ENCODE measurements at places on chromosomes 12 and 14. TPM values are rescaled to one million over a fixed set of nuclear protein-coding genes. Genes with fewer than 3 reads are reported as not detected.

THAP2 gene
- 3.8 TPM for total RNA-seq

ERP27 gene
- total RNA-seq: not detected

PZP gene
- total RNA-seq: not detected

NT5DC3 gene
- 9.7 TPM for total RNA-seq

HPD gene
- total RNA-seq: not detected

CCDC175 gene
- total RNA-seq: not detected

STAC3 gene
- 0.55 TPM for total RNA-seq

RCOR1 gene
- total RNA-seq: 24.5 TPM

KCNJ8 gene
- 0.63 TPM for total RNA-seq

GPD1 gene
- not detected for total RNA-seq

DEPDC4 gene
- 1.4 TPM for total RNA-seq

- peak; percentile 10 for DNase-seq
These were observed 4.1 kb upstream of the IGF1 start for GRCh38 chr12:102484428-102484958.

DNA sequence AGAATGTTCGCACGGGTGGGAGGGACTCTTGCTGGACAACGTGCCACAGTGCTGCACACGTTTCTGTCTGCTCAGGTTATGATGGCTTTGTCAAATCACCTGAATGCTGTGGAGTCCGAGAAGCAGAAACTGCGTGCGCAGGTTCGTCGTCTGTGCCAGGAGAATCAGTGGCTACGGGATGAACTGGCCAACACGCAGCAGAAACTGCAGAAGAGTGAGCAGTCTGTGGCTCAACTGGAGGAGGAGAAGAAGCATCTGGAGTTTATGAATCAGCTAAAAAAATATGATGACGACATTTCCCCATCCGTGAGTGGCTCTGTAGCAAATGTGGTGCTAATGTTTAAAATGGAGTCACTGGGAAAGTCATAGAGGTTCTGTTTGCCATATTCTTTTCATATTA is 28.5 kb downstream of the KLC1 start:
- DNase-seq: peak; percentile 74

DNA sequence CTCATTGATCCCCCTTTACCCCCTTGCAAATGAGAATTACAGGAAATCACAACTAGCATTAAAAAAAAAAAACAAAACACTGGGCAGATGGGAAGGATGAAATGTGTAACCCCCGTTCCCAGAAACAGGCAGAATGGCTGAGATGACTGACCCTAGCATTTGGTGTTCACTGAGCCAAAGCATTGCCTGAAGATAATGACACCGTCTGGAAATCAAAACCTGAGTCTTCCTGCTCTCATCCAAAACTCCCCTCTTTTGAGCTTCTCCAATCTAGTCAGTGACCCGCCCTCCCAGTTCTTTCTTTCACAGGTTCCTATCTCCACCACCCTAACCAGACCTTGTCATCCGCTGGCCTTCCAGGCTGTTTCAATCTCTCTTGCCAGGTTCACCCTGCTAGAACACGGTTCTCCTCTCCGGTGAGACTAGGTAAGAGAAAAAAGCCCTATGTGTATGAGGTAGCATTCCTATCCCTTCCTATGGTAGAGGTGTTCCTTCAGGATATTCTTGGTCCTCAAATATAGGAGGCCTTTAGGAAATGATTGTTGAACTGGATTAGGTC is 21.3 kb downstream of the SUSD6 start:
- DNase-seq: no peak

GRCh38 chr12:69266036-69266635 is 26.8 kb downstream of the CPSF6 start:
- DNase-seq: peak; percentile 59

DNA sequence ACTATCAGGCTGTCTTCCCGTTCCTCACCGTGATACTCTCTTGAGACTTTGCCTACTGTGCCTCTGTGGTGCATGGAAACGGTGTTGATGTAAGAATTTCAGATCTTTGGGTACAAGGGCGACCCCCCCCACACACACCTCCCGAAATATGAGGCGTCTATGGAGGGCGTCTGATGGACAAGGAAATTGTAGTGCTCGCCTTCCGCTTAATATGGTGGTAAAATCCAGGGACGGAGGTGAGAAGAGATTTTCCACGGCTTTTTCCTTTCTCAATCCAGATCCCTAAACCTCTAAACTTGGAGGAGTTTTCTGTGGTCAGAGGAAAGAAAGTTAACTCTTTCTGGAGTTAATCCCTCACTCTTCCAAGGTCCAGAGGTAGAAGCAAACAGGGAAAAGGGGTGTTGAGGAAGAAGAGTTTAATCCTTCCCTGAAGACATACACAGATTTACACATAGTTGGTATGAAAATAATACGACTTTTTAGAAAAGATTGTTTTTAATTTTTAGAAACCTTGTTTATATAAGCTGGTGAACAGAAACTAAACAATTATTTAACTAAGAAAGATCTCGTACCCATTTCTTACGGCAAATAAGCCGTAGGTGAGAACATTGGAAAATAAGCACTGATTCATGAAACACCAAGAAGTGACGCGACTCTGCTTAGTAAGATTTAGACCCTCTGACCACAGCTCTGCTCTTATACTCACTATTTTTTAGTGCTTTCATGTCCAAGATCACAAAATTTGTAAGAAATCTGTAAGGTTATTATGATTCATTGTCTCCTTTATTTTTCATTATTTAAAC is 23.1 kb upstream of the RNASE12 start:
- DNase-seq: no peak

DNA sequence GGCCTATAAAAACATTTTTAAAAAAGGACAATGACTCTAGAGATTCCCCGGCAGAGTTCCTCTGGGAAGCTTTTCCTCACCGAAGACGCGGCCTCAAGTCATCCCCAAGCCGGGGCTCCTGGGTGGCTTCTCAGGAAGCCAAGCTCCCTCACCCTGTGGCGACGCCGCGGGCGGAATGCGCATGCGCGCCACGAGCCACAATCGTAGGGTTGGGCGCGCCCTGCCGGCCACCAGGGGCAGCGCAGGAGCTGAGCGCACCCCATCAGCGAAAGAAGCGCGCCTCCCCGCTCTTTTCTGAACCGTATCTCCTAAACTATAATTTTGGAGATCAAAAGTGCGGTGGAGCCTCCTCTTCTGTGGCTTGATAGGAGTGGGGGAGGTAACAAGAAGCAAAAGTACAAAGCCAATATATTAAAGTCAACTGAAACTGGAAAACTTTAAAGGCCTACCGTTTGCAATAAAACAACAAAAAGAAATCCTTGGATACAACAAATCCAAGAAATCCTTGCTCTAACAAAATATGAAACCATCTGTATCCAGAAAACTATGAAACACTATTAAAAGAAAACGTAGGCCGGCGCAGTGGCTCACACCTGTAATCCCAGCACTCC is 17.4 kb upstream of the CHFR start:
- DNase-seq: no peak

DNA sequence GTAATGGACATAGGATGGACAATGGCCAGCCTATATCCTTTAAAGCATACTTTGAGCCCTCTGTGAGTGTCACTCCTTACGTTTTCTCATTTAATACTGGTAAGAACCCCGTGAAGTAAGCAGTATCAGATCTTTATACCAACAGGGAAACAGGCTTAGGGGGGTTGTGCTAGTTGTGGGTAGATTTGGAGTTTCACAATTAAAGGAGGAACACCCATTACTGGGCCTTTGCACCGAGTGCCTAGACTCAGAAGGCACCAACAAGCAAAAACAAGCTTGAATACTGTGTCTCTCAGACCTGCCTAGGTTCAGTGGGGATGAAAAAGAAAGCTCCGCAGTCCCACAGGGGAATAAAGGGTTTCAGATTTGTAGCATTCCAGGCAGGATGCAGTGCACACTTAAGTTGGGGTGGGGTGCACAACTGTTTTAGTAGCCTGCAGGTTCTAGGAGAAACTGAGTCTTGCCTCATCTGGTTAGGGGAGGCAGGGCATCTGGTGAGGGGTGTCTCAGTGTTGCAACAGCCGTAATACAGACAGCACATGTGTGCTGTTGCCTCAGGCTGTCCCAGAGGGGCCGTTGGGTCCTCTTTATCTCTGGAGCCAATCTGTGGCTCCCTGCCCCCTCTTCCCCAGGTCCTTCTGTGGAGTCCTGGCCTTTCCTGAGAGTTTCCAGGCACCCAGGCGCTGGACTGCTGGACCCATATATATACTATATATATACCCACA is 51.2 kb downstream of the IRAK3 start:
- no peak for DNase-seq

- no peak for DNase-seq
These were observed 94.3 kb downstream of the OTX2 start for GRCh38 chr14:56715938-56716337.

DNA sequence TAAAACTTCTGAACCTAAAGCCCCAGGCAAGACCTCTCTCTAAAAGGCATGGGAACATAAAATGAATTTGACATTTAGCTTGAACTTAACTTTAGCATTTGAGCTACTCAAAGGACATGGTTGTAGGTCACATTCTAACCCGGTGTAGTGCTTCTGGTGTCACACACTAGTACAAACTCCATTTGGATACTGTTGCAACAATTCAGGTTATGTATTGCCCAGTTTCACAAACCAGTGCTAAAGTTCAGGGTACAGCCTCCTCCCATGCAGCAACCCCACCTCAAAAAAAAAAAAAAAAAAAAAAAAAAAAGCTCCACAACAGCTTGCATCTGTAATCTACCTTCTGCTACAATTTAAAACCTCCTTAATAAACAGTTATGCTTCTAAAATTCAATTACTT is 7.8 kb downstream of the PPTC7 start:
- no peak for DNase-seq

GRCh38 chr12:48788854-48789775 is at the start of gene ADCY6:
Gene ADCY6, minus strand, starts transcription at chr12:48789089. Its CDS starts 5,655 bp downstream, at chr12:48783434.
- peak; percentile 37 for DNase-seq

GRCh38 chr14:68521961-68522509 is 270.8 kb downstream of the ZFP36L1 start:
- DNase-seq: no peak

- DNase-seq: no peak
These were observed 272.4 kb downstream of the DPF3 start for GRCh38 chr14:72621387-72622065.

GRCh38 chr12:92556141-92556540 is 146.6 kb upstream of the PLEKHG7 start:
- no peak for DNase-seq

GRCh38 chr14:94448071-94448808 is 4.4 kb downstream of the SERPINA11 start:
- DNase-seq: no peak

DNA sequence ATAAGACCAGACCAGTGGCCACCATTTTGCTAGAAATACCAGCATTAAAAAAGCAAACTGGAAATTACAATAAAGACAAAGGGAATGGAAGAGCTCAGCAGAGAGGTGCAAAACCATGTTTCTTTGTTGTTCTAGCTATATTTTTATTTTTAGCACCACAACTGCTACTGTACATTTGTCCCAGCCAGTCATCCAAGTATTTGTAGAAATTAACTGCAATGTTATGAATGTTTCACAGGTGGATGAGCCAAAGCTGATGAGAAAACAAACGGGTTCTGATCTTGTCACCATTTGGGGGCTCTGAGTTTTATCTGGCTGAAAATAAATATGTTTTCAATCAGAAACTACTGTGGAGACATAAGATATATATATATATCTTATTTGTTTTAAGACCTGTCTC is 24.9 kb upstream of the GCH1 start:
- DNase-seq: no peak

DNA sequence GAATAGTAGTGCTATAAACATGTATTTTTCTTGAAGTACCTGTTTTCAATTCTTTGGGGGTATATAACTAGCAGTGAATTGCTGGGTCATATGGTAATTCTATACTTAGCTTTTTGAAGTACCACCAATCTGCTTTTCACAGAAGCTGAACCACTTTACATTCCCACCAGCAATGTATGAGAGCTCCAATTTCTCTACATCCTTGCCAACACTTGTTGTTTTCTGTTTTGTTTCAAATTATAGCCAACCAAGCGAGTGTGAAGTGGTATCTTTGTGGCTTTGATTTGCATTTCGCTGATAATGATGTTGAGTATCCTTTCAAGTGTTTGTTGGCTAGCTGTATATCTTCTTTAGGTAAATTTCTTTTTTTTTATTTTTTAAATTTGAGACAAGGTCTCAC is 95.7 kb downstream of the PAPLN start:
- no peak for DNase-seq

DNA sequence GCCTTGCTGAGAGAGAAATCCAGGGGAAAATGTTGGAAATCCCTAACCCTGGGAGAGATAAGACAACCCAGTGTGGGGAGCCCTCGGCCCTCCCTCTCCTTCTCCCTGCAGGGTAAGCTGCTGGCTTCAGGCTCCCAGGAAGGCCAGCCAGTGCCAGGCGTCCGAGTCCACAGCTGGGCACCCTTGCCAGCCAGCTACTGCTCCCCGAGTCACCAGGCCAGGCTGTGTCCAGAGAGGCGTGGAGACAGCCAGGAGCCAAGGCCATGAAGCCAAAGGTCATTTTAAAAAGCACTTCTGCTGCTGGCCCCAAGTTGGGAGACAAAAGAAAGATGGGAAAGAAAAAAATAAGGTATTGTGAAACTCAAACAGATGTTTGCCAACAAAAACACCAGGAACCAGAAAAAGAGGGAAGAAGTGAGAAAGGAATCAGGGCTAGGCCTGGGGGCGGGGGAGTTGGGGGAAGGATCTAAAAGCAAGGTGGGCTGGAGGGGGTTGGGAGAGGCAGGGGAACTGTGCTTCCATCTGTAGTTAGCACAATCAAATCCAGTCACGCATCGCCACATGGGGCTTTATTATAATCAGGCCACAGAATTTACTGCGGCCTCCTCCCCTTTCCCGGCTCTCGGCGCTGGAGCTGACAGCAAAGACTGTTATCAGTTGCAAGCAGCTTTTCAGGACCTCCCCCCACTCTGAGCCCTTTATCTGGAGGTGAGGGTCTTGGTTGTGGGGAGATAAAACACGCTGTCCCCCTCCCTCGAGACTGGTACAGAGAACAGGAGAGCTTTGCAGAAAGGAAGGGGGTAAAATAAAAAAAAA is 33.5 kb downstream of the RBM19 start:
- DNase-seq: no peak

DNA sequence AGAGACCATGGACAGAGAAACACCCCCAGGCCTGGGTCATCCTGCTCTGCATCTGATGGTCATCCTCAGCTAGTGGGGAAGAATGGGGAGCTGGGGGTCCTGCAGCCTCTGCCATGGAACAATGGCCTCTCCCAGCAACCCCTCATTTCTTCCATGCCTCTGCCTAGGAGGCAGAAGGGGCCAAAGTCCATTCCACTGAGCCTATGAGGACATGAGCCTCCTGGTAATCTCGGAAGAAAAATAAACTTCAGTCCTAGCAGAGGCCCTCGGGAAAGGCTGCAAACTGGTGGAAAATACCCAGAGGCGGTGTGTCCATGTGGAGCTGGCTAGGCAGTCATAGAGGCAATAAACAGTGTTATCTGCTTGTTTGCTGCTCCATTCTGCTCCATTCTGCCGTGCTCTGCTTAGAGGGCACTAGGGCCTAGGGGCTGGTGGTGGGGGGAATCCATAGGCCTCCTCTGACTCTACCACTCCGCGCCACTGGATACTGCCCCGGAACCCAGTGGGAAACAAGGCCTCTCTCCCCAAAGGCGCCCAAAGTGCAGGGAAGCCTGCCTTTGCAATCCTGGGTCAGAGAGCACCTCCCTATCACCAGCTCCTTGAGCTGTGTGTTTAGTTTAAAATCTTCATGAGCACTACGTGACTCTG is 4.5 kb downstream of the PGF start:
- DNase-seq: no peak
